ENCODE measurements at places on chromosomes 3 and 15.

GRCh38 chr3:151501171-151501922 lies 40.5 kb upstream of the IGSF10 start:
- no peak for DNase-seq

- DNase-seq: no peak
Observed at GRCh38 chr15:101369676-101370075, 74.6 kb upstream of the SNRPA1 start.

DNA sequence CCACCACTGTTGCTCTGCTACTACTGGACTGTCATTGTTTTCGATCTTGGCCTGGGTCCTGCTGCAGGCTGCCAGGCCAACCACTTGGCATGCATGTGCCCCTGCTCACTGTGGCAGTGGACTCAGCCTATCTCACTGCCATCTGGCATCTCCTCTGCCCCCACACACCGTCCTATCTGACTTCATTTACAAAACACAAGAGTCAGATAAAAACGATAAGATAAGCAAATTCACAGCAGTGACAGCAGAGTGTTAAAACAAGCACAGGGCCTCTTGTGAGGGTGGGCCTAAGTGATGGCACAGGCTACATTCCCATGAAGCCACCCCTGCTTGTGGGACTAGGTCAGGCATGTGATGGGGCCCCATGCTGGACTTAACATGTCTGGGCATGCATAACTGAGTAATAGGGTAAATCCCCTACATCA lies 68.1 kb downstream of the CRYGS start:
- peak; percentile 94 for DNase-seq

DNA sequence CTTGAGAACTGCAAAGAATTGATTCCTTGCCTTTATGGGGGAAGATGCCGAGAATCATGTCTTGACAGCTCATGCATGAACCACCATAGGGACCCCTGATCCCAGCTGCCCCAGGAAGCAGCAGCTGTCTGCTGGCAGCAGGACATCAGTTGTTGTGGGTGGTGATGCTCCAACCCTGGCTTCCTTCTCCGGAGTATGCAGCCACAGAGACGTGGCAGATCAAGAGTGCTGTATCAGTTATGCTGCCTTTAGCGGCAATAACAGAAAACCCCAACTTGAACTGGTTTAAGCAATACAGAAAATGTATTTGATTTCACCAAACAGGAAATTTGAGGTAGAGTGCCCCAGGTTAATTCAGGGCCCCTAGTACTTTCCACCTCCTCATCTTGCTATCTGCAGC lies 92.2 kb upstream of the TNFAIP8L3 start:
- no peak for DNase-seq

DNA sequence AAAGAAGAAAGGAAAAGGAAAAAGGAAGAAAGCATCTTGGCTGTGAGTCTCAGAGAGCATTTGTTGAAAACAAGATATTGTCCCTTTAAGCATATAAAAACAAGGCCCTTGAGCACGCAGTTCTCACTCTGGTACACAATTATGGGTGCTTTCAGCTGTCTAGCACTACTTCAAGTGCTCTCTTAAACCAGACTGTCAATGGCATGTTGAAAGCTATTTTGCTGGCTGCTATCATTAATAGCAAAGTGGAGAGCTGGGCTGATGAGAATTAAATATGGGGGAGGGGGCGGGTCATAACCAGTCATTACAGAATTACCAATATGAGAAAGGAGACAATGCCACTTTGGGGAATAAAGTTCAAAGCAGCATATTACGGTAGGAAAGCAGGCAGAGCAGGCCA lies 9.3 kb downstream of the TLE3 start:
- DNase-seq: no peak

- DNase-seq: no peak
Observed at GRCh38 chr3:128168836-128169235, 15.6 kb downstream of the EEFSEC start.

DNA sequence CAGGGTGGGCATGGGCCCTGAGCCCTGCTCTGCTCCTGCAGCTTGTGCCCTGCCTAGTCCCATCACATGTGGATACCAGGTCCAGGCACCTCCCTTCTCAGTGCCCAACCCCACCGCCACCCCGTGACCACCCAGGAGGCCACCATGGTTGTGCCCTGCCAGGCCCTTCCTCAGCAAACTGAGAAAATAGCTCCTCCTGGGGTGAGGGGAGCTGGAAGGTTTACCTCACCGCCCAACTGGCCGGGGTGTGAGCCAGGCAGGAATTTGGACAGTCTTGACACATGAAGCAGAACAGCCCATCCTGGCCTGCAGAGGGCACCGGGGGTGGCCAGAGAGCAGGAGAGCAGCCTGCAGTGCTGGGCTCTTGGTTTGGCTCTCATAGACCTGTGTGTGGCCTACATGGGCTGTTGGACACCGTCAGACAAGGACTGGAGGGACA lies 11.4 kb upstream of the C3orf22 start:
- DNase-seq: no peak

- DNase-seq: no peak
Observed at GRCh38 chr3:97384583-97384982, 380.0 kb upstream of the ARL6 start.

GRCh38 chr3:171981271-171981605 lies 58.1 kb upstream of the FNDC3B start:
- no peak for DNase-seq

DNA sequence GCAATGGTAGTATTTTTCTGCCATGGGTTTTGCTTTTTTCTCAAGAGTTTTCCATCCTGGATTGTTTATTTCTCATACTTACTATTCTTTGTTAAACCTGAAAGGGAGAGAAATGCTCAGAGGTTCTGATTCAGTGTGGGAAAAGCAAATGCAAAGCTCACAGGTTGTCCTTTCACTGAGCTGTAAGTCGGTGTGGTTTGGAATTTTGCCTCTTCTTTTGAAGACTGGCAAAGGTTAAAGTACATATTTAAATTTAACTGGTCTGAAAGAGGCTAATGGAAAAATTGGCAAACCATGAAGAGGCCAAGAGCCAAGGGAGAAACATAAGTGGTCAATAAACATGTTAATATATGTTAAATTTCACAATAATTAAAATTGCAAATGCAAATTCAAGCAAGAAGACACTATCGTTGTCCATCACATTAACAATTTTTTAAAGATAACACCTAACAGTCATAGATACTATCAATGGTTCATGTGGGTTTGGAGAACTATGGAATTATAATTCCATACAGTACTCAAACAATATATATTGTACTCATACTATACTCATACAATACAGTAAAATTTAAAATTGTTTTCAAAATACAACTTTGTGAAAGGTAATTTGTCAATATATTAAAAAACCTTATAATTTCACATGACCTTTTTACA lies 246.8 kb upstream of the STT3B start:
- no peak for DNase-seq

DNA sequence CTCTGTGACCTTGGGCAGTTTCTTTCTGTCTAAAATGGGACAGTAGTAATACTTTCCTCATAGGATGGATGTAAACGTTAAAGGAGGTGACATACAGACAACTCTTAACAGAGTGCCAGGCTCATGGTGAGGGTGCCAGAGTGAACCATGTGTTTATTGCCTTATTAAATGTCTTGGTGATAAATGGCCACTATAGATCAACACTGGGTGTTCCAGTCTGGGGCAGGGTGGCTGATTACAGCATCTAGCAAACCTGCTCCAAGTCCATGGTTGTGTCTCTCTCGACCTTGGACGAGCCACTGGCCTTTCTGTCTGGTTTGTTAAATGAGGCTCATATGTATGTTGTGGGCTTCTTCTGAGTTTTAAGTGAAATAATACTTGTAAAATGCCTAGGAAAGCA lies 75.1 kb downstream of the TRAK1 start:
- no peak for DNase-seq

DNA sequence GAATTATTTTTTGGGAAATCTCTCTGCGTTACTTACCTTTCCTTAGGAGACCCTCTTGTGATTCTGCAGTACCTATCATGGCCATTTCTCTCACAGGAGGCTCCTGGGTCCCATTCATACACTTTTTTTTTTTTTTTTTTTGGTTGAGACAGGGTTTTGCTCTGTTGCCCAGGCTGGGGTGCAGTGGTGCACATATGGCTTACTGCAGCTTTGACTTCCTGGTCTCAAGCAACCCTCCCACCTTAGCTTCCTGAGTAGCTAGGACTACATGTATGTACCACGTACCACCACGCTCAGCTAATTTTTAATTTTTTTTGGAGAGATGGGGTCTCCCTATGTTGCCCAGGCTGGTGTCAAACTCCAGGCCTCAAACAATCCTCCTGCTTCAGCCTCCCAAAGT lies 36.1 kb downstream of the TRAK1 start:
- no peak for DNase-seq

DNA sequence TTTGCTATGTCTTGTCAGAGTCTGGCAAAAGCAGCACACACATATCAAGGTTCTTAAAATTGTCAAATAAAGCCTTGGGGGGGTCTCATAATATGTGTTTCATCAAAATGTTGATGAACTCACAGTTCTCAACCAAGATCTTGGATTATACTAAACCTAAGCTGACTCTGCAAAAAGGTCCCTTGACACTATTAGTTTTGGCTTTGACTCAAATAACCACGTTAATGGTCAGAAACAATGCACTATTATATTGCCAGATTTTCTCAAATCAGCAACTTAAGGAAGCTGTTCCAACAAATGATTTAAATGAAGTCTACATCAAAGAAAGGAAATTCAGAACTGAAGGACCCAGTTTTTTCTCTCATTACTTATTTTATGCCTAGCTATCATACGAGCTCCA lies 1063.9 kb downstream of the ROBO1 start:
- no peak for DNase-seq

GRCh38 chr3:133401374-133402135 lies 1.7 kb downstream of the BFSP2 start:
- DNase-seq: peak; percentile 63

DNA sequence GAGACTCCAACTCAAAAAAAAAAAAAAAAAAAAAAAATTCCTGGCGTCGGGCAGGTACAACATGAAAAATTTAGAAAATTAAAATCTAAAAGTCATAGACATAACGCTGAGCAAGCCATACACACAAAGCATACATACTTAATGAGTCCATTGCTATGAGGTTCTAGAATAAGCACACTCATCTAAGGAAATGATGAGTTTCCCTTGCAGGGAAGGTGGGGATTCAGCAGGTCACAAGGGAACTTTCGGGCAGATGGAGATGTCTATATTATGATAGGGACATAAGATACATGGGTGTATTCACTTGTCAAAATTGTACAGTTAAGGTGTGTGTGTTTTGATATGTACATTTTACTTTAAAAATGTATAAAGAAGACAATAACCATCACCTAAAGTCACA lies 120.2 kb upstream of the LIPC start:
- no peak for DNase-seq

GRCh38 chr3:197354568-197355001 lies 56.2 kb upstream of the DLG1 start:
- DNase-seq: peak; percentile 44

- DNase-seq: peak; percentile 83
Observed at GRCh38 chr15:28021281-28022039, 77.7 kb downstream of the OCA2 start.

DNA sequence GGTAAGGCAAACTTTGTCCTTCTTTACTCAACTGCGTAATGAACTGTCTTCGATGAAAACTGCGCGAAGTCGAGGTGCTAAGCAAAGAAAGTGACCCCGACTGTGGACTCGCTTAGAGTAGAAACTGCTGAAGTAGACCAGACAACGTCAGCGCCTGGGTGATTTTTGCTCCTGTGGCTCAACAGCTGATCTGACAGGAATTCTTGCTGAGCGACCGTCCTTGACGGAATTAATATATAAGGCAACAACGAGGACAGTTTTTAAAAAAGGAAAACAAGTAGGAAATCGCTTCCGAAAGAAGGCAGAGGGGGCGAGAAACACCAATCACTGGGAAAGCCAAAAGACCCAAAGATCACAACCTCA lies 541 bp downstream of the RPS27L start:
- DNase-seq: peak; percentile 48

DNA sequence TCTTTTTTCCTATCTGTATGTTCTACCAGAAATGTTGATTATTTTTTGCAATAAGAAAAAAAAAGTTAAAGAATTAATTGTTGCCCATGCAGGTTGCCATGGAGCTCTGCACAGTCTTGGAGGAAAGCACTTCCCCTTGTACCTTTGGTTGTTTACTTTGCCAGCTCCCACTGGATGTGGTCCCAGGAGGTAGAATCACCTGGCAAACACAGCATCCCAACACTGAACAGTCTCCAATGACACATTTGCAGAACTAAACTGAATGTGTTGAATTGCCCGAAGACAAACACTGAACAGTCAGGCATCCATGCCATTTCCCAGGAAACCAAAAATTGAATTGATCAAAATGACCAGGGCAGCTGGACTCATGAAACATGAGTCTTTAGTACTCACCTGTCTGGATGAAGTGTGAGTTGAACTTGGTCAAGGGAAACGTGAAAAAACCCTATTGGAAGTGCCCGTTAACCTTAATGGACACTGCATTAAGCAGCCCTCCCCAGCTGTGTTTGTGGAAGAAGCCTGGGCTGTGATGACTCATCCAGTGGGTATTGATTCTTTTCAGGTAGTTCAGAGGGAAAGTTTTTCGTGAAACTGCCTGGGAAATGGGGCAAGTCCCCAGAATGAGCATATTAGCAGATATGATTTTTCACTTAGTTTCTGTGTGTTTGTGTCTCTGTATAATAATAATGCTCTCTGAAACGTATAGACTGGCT lies 284.7 kb upstream of the STT3B start:
- no peak for DNase-seq

DNA sequence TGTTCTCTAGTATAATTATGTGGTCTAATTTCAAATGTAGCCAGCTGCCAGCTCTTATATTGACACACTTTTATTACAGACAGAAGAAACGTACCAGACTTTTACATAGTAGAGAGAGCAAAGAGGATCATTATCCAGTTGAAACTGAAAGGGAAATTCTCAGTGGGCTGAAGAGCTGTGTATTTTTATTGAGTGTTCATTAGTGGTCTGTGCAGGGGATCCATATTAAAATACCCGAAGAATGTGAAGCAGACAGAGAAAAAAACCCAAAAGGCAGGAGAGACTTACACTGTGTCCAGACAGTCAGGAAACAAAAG lies 41.3 kb downstream of the MYRIP start:
- DNase-seq: no peak

DNA sequence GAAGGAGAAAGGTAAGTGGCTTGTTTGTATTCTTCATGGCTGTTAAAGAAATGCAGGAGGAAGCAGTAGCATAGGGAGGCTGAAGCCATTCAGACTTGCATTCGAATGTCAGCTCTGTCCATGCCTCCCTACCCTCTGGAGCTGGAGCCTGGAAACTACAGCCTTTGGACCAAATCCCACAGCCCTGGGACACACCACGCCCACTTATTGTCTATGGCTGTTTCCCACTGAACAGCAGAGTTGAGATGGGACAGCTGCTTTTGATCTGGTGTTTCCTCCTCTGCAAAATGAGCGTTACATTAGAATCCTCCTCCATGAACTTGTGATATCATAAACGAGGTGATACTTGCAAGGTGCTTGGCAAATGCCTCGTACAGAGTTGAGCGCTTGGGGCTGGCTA lies 3.6 kb downstream of the FAM107A start:
- DNase-seq: no peak

- DNase-seq: no peak
Observed at GRCh38 chr15:30992249-30992864, 929 bp upstream of the MTMR10 start.

Measured in Ammon's horn (tissue), 1 donor.